ENCODE measurements at places on chromosomes 7 and 10.

DNA sequence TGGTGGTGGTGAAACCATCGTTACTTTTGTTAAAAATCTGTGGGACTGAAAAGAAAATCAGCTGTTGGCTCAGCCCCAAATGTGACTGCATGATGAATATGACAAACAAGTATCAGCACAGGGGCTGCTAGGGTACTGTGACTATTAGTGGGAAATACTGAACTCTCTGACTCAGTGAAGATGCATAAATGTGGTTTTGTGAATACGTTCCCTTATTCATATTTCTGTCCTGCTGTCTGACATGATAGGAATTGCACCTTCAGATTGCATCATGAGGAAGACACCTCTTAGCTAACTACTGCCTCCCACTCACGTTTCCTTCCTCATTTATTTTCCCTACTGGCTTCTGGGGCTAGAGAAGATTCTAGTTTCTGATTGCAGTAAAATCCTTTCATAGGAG, 1.4 kb downstream of the CLEC5A start:
- no peak for DNase-seq

- peak; percentile 97 for DNase-seq
Measured at GRCh38 chr10:13712837-13713581, 126.2 kb downstream of the PRPF18 start.

DNA sequence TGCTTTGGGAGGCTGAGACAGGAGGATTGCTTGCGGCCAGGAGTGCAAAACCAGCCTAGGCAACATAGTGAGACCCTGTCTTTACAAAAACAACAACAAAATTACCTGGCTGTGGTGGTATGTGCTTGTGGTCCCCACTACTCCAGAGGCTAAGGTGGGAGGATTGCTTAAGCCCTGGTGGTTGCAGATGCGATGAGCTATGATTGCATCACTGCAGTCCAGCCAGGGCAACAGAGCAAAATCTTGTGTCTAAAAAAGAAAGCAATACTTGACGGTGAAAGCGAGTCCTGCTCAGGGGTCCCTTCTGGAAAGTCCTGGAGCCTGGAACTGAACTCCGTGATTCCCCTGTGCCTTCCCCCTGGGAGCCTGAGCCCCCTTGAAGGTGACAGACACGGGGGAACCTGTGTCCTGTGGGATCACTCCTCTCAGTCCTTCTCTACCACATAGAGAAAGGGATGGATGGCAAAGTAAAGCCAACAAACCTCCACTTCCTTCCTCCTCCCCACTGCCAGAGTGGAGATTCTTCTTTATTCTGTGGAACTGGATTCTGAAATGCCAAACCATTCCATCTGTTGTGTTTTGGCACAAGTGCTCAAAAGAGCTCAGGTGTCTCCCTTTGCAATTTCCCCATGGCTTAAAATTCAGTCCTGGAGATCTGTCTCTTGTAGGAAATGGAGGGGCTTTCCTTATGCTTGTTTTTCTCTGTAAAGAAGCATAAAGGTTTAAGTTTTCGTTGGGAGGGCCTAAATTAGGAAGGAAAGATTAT, 50.6 kb downstream of the KIAA1217 start:
- no peak for DNase-seq

DNA sequence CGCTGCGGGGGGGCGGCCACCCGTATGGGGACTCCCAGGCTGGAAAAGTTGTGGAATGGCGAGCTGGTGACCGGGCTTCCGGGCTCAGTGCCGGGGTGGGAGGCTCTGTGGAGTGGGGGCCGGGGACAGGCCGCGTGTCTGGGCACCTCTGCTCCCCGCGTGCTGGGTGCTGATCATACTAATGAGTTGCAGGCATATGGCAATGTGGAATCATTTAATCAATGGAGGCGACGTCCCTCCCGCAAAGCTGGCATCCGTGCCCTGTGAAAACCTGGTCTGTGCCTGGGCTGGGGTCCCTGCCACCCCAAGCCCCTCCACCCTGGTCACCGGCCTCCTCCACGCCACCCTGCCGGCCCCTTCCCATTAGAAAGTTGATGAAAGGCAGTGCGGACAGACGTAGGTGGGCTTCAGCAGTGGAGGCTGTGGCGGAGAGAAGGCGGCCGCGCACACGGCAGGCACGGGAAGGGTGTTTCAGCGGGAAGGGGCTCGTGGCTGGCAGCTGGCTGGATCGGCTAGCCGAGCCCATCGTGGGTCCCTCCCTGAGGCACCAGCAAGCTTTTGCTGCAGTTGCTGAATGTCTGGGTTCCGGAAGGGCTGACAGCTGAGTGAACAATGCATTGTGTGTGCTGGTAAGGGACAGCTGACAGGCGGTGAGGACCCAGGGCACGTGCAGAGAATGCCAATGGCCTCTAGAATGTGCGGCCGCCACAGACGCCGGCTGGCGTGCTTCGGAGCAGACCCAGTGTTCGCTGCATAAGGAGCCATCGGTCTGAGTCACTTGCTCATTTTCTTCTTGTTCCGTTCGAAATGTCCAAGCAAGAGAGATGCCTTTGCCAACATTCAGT, 1.5 kb downstream of the ADGRA1 start:
- DNase-seq, result no peak

DNA sequence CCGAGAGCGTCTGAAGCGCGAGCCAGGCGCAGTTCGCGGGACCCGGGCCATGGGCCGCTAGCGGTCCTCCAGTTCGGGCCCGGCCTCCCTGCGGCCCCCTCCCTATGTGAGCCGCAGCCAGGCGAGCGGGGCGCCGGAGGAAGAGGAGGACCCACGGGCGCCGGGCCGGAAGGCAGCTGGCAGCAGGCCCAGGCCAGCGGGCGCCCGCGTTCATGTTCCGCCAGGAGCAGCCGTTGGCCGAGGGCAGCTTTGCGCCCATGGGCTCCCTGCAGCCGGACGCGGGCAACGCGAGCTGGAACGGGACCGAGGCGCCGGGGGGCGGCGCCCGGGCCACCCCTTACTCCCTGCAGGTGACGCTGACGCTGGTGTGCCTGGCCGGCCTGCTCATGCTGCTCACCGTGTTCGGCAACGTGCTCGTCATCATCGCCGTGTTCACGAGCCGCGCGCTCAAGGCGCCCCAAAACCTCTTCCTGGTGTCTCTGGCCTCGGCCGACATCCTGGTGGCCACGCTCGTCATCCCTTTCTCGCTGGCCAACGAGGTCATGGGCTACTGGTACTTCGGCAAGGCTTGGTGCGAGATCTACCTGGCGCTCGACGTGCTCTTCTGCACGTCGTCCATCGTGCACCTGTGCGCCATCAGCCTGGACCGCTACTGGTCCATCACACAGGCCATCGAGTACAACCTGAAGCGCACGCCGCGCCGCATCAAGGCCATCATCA, 1.1 kb downstream of the ADRA2A start:
- no peak for DNase-seq

DNA sequence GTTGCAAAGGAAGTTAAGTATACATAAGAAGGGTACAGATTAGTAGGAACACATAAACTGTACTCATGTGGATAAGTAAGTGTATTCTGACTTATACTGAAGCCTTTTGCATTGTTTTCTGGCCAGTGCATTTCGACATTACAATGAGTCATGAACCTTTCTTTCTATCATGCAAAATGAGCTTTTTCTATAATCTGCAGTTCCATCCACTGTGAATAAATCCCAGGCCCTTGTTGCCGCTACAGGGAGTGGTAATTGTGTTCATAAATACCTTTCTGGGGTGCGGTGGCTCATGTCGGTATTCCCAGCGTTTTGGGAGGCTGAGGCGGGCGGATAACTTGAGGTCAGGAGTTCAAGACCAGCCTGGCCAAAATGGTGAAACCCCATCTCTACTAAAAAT, 858.3 kb downstream of the GRM8 start:
- DNase-seq, result no peak

DNA sequence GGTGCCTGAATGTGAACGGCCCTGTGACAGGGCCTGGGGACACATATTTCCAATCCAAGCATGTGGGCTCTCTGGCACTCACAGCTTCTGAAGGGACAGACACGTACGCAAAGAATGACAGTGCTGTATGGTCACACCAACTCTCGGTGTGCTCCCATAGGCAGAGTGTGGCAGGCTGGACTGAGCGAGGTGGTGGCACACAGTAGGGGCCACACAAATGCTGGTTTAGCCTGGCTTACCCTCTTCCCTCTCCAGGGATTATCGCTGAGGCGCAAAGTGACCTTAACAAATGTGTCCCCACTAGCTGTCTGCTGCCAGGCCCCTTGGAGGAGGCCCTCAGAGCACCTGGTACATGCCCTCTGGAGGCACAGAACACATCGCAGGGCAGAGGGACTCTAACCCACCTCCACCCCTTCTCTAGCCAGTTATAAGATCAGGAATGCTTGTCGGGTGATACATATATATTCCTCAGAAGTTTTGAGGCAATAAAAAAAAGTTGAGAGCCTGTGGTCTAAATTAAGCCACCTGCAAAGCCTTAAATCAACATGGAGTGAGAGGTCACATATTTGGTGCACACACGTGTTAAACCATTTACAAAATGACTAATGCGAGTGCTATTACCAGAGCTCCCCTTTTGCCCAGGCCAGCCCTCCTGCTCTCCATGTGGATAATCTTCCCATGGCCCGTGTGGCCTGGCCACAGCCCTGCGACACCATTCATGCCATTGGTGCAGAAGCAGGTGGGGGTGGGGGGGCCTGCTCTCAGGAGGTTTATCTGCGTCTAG, 262.8 kb upstream of the GRB10 start:
- peak; percentile 82 for DNase-seq

GRCh38 chr7:153584132-153584531, 468.1 kb upstream of the DPP6 start:
- DNase-seq, result no peak

Data from fibroblast of skin of scalp (primary cell).